ENCODE measurements at places on chromosomes 2 and 18.

GRCh38 chr18:35085450-35086380 lies 44.5 kb downstream of the MAPRE2 start:
- no peak for DNase-seq

- no peak for DNase-seq
Measured at GRCh38 chr18:26516964-26517363, 31.4 kb downstream of the KCTD1 start.

DNA sequence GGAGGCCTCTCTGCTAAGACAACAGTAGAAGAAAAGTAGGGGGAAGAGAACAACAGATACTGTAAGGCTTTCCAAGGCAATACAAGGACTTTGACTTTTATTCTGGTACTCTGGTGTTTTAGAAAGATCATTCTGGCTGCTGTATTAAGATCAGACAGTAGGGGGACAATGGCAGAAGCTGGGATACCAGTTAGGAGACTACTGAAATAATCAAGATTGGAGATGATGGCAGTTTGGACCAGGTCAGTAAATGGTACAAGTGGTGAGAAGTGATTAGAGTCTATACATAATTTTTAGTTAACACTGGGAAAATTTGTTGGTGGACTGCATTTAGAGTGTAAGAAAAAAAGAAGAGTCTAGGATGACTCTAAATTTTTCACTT lies 139.7 kb downstream of the ROCK1 start:
- DNase-seq: peak; percentile 31

DNA sequence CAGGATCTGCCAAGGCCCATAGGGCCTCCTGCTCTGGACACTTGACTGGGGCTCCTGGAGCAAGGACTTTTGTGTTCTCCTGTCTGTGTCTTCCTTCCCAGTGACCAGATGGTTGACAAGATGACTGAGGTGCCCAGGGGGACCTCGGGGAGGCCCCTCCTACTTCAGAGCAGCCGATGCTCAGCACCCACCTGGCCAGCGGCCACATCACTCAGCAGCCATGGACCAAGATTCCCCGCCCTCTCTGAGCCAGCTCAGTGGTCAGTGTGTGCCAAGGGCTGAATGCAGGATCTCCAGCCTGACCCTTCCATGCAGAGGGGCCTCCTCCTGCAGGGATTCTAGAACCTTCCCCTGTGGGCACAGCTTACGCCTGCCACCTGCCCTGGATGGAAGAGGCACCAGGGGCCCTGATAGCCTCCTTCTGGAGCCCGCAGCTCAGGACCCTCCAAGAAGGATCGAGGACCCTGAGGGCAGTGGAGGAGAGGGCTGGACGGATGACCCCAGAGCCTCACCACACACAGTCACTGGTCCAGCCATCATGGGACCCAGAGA lies 87.4 kb upstream of the GPC1 start:
- DNase-seq: no peak

GRCh38 chr2:169129703-169130243 lies 60.4 kb downstream of the DHRS9 start:
- no peak for DNase-seq

DNA sequence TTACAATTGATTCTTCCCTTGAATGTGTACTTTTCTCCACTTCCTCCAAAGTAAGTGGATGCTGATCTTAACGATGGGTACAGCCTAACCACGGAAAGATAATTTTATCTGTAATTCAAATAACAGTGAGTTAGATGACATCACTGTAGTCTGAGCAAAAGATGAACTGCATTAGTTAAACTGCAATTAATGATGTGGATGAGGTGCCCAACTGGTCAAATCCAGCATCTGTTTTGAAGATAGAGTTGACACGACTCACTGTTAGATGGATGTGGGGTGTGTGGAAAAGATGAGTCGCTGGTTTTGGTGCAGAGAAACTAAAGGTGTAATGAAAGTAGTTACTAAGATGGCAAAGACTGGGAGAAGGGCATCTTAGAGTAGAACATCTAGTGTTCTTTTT lies 270.5 kb upstream of the MEIS1 start:
- DNase-seq: no peak

DNA sequence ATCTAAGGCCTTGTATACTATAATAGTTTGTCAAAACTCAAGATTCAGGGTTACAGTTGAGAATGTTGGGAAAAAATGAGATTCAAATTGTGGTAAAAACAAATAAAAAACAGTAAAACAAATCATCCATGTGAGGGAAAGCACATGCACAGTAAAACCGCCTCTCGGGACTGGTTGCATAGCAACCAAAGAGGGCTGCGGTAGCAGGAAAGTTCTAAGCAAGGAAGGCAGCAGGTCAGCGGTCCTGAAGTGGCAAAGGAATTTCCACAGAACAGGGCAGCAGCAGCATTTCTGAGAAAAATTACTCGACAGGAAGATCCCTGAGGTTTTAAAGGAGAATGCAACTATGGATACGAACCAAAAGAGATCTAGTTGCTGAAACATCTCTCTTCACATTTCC lies 93.7 kb downstream of the DYNAP start:
- peak; percentile 22 for DNase-seq

- DNase-seq: no peak
Measured at GRCh38 chr2:82913566-82913965, 1545.5 kb downstream of the SUCLG1 start.

- no peak for DNase-seq
Measured at GRCh38 chr2:221705185-221705877, 133.2 kb upstream of the EPHA4 start.

DNA sequence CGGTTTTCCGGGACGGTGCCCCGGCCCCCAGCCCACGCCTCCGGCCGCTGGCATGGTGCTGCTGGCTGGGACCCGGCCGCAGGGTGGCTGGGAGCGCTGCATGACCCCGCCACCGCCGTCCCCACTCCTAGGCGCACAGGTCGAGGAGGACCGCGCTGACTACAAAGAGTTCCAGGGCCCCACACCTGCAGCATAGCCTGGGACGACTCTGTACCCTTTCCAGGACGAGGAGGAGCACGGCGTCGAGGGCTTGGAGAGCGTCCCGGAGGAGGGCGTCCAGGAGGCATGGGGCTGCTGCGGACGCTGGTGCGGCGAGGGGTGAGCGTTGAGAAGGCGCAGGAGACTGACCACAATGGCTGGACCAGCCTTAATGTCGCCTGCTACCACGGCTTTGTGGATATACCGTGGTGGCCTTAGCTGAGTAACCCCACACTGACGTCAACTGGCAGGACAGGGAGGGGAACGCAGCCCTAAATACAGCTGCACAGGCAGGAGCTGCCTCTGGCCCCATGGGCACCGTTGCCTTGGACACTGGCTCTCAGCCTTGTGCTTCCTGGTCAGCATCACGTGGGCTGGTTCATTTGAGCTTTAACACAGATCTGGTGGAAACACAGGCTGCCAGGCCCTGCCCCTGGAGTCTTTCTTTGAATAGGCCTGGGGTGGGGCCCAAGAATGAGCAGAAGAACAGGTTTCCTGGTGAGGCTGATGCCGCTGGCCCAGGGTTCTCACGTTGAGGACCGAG lies 40.9 kb upstream of the TRIM43B start:
- DNase-seq: no peak

GRCh38 chr18:66560094-66560493 lies 43.8 kb downstream of the CDH19 start:
- DNase-seq: peak; percentile 34

- peak; percentile 94 for DNase-seq
Measured at GRCh38 chr18:41954827-41955613, at the start of gene PIK3C3. PIK3C3 (plus strand) TSS chr18:41955234; CDS start chr18:41955292, 58 bp downstream.

DNA sequence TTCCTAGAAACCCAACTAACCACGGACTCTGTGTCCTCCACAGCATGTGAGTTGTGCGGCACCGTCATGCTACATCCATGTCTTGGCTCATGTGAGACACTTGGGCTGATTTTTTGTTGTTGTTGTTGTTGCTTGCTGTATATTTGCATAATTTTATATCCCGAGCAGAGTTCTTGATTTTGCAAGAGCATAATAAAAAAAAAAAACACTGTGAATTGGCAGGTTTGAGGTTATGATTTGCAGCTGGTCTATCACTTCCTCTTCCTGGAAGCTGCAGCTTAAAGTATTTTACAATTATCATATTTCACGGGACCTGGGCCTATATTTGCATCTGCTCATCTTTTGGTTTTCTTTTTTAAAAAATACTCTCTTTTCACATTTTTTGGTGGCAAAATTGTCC lies 142.3 kb upstream of the NRP2 start:
- DNase-seq: no peak

GRCh38 chr2:96831679-96832078 lies 12.1 kb downstream of the ANKRD23 start:
- DNase-seq: peak; percentile 31

DNA sequence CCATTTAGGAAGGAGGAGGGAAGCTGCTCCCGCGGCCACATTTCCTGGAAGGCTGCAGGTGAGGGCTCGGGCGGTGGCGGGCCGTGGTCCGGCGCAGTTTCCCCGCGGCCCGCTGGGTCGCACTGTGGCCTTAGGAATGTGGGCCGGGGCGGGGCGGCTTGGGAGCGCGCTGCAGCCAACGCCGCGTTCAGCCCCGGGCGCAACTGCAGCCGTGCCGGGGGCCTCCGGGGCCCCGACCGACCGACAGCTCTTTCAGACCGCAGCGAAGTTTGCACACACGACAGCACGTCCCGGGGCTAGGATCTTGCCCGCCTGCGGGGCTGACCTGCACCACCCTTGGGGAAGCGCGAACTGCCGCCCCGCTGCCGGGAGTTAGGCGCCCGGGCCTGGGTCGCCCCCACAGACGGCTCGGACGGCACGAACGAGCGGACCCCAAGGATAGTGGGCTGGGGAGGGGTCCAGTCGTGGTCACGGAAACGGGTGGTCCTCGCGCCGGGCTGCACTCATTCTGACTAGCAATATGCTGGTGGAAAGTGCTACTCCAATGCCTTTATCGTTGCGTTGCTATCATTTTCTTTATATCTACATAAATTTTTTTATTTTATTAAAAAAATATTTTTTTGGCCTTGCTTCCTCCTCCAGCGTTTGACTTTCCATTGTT lies 69.9 kb upstream of the DLX2 start:
- peak; percentile 84 for DNase-seq

- DNase-seq: no peak
Measured at GRCh38 chr2:136052369-136053362, 65.3 kb downstream of the CXCR4 start.

- peak; percentile 15 for DNase-seq
Measured at GRCh38 chr18:4017480-4017879, 437.6 kb downstream of the DLGAP1 start.

GRCh38 chr2:10073706-10074105 lies 6.5 kb downstream of the CYS1 start:
- DNase-seq: no peak

- DNase-seq: no peak
Measured at GRCh38 chr2:75833386-75833785, 122.7 kb upstream of the GCFC2 start.

DNA sequence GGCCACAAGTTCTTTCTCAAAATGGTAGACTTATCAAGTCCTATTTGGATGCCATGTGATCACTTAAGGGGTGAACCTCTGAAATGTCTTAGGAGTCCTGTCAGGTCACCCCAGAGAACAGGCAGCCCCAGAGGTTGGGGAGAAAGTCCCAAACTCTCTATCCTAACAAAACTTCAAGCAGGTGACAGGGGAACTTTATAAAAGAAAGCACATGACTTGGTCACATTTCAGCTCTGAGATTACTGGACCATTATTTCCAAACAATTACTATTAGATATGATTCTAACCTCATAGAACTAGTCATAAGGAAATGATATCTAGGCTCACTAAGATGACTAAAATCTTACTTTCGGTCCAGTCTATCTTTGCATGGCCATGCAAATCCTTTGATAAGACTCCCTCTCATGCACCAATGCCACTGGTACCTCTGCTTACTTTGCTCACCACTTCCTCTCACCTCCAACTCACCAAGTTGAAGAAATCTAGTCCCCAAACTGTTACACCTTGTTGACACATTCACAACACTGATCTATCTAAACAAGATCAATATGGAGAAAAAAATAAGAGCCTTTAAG lies 107.0 kb downstream of the GALNT14 start:
- no peak for DNase-seq

DNA sequence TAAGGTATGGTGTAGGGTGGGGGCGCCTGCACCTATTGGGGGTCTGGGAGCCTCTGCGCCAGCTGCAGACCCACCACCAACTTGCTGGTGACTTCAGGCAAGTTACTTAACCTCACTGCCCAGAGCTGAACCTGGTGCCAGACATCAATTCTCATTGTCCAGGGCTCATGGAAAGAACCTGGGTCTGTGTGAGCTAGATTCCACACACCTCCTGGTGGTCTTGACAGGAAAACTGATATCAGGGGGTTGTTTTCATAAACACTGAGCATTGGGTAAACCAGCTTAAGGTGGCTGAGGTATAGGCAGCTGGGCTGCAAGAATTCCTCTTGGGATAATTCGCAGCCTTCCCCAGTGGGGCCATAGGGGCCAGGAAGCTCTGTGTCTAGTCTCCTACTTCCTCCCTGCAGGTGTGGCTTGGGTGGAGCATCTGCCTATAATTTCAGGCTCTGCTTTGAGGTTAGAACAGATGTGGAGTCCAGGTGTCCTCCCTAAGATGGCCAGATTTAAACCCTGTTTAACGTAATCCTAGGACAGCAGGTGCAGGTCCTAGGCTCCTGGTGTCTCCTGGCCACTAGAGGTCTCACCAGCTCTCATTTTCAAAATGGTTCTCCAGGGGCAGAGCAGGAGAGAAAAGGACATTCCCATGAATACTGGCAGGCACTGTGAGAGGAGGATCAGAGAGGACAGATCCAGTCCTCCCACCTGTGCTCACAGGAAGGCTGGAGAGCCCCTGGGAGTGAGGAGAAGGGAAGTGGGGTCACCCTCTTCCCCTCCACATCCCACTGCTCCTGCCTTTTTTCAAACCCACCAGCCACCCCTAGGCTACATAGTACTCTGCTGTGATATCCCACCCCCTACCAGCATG lies 100.4 kb upstream of the SMAD2 start:
- DNase-seq: peak; percentile 59

- no peak for DNase-seq
Measured at GRCh38 chr2:72846171-72847095, 20.6 kb upstream of the EXOC6B start.

- no peak for DNase-seq
Measured at GRCh38 chr2:116832148-116832547, 982.3 kb upstream of the DDX18 start.

- DNase-seq: no peak
Measured at GRCh38 chr2:96877631-96878092, 7.8 kb upstream of the SEMA4C start.

GRCh38 chr2:12320991-12321641 lies 395.6 kb upstream of the TRIB2 start:
- no peak for DNase-seq

DNA sequence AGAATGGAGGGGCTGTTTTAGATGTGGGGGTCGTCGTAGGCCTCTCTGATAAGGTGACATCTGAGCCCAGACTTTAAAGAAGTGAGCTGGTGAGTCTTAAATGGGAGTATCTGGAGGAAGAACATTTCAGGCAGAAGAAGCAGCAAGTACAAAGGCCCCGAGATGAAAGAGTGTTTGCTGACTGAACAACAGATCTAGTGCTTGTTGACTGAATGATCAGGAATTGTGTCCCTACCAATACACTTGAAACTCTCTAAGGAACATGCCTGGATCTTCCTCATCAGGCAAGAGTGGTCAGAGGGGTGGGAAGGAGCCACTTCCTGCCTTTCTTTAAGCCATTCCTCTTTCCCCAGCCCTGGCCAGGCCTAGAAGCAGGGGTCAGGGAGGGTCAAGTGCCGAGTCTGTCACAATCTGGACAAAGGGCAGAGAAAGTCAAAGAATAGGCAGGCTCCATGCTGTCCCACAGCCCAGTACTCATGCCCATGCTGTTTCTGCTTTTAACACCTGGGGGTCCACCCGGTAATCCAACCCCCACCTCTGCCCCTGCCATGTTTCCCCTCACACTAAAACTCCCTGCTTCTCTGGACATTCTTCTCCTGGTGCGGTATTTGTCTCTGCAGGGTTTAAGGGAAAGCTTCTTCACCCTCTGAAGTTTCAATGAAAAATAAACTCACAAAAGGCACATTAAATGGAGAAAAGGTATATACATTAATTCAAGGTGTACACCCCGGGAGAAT lies 3.0 kb upstream of the TMEM37 start:
- DNase-seq: no peak
